Fibroblast of lung (primary cell): ENCODE measurements at places on chromosomes 11 and 22. TPM values are rescaled to one million over a fixed set of nuclear protein-coding genes. Genes with fewer than 3 reads are reported as not detected.

RFPL2 gene
- total RNA-seq: not detected in 2 replicates

RHOD gene
- 12.9 and 13.4 TPM in 2 replicates for total RNA-seq

KCNQ1 gene
- total RNA-seq: not detected in 2 replicates

CRACR2B gene
- 0.66 and 1.0 TPM in 2 replicates for total RNA-seq

DNA sequence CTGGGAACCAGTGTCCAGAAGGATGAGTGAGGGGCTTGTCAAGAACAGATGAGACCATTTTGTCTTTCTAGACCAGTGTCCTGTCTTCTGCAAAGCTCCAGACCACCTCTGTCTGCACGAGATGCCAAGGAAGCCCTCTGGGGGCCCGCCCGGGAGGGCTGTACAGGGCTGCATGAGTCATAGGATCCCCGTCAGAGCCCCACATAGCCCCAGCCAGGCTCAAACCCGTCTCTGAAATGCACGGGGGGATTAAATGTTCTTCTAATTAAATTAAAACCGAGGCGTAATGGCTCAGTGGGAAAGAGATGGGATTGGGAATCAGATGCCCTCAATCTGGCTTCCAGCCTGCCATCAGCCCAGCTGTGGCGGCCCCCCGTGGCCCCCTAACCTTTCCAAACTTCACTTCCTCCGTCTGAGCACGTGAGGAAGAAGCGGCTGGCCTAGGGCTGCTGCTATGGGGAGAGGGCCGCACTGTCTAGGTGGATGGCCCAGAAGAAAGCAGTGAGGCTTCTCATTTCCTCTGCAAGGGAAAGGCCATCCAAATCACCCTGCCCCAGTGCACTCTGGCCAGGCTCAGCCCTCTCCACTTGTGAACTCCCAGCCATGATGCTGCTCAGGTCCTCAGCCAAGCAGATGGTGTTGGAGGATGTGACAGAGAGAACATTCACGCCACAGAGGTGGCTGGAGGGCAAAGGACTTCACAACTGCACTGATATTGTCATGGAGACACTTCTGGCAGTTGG is 32.8 kb downstream of the KCNQ1OT1 start:
- no peak overlapping the region for H3K4me3 ChIP-seq
- no peaks in the 10 kb centered on the region for H3K36me3 ChIP-seq
- no peak for DNase-seq
- H3K27ac ChIP-seq: no peak overlapping the region

DNA sequence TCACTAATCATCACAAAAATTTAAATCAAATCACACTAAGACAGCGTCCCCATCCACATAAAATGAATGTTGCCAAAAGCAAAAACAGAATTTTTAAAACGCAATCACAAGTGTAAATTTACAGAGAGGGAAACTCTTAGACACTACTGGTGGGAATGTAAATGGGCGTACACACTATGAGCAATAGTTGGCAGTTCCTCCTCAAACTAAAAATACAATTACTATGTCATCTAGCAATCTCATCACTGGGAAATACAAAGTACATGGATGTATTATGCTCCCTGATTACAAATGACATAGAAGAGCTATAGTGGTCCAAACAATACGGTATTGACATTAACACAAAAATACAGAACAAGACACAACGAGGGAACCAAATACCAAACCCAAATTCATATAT is 8.7 kb upstream of the RGL4 start:
- peaks cover 4% of the 10 kb centered on the region for H3K4me1 ChIP-seq
- H3K27ac ChIP-seq: no peak overlapping the region
- H3K27me3 ChIP-seq: no peaks in the 10 kb centered on the region

DNA sequence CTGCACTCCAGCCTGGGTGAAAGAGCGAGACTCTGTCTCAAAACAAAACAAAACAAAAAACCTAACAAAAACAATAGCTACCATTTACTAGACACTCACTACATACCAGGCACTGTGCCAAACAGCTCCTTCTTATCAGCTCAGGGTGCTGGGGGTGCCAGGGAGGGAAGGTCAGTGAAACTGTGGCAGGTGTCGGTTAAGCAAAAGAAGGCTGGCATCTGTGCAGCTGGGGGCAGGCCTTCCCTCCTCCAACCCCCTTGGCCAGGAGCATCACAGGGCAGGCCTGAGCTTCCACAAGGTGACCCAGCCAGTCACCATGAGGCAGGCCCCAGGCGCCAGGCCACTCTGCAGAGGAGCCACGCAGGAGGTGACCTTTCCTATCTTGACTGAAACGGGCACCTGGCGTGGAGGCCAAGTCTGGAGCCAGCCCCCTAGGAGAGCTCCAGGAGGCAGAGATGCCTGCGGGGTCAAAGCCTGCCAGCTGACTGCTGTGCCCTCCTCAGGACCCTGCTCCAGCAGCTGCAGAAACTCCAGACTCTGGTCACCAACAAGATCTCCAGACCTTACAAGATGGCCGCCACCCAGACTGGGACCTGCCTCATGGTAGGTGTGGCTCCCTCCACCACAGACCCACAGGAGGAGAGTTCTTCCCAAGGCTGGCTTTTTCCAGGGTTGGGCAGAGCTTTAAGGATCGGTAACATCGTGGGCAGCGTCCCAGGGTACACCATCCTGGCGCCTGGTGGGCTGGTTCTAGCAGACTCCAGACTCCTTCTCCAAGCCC is 31.3 kb upstream of the DGKZ start:
- DNase-seq: no peak
- H3K4me1 ChIP-seq: no peaks in the 10 kb centered on the region
- H3K36me3 ChIP-seq: peaks cover 50% of the 10 kb centered on the region
- H3K27me3 ChIP-seq: no peaks in the 10 kb centered on the region

DNA sequence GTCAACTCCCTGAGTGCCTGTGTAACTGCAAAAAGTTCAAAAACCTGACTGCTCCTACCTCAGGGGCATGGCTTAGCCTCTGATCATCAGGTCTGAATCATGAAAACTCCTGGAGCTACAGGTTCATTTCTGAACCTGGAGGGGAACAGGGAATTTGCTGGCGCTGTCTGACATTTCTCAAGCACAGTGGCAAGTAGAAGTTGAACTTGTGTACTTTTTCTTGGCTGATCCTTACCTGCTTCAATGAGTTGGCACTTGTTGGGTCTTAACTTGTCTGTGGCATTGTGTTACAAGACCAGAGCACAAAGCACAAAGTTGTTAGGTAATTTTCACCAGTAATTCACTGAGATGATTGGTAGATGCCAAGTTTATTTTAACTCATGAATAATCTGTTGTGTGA is 3.3 kb downstream of the TMEM109 start:
- no peak for DNase-seq
- peaks cover 12% of the 10 kb centered on the region for H3K4me1 ChIP-seq
- peaks cover 12% of the 10 kb centered on the region for H3K36me3 ChIP-seq

DNA sequence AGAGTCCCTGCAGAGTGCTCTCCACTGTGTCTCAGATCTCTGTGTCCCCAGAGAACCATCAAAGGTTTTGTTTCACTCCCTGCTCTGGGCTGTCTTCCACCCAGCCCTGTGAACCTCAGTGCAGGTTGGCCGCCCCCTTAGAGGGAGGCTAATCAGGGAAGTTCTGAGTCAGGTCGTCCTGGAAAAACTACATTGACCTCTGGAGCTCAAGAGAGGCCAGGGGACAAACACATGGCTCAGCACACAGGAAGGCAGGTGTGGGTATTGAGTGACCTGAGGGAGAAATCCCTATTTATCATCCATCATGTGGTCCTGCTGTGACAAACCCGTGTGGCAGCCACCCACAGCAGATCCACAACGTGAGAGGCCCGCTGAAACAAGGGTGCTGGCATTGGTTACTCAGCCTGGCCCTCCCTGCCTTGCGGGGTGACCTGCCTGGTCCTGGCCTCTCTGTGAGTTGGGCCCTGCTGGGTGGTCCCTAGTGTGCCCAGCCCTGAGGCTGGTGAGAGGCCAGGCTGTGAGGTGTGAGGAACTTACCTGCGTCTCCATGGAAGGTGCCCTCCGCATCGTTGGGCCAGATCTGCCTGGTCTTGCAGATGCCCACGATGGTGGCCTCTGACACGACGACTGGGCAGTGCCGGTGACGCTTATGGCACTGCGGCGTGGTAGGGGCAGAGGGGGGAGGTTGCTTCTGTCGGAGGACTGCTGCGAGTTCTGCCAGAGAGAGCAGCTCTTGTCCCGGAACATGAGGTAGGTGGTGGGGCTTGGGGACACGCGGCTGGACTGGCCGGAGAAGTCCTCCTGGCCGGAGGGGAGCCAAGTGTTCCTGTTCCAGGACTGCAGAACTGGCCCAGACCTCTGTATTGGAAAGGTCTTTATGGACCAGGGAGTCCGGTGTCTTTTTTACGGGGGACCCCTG is 669 bp upstream of the BCR start:
- no peaks in the 10 kb centered on the region for H3K27me3 ChIP-seq
- H3K27ac ChIP-seq: no peak overlapping the region
- H3K36me3 ChIP-seq: no peaks in the 10 kb centered on the region
- no peak for DNase-seq
- peak overlapping the region; percentile 42 for H3K4me3 ChIP-seq
- peaks cover 9% of the 10 kb centered on the region for H3K4me1 ChIP-seq

DNA sequence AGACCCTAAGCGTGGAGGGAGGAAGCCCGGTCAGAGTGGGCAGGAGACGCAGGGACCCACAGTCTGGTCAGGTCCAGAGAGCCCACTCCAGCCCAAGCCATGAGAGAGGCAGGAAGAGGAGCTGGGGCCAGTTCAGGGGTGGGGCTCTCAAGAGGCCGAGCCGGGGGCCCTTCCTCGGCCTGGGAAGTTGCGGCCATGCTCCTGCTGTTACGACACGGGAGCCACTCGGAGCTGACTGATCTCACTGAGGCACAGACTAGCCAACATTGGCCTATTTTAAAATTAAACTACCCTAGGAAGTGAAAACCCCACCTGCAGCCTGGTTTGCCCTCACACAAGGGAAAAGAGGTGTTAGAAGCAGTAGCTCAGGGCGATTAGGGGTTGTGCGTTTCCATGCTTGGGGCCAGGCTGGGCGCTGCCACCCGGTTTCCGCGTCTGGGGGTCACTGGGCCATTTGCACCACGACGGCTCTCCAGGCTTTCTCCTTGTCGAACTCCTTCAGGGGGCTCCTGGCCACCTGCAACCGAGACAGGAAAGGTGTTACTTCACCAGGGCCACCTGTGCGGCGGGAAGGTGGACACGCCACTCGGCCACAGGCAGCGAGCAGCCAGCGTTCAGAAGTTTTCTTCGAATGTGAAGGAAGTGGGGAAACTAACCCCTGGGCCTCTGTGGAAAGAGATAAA is 3.2 kb upstream of the TTLL8 start:
- H3K27me3 ChIP-seq: no peaks in the 10 kb centered on the region
- no peak overlapping the region for H3K27ac ChIP-seq
- no peaks in the 10 kb centered on the region for H3K4me1 ChIP-seq
- no peaks in the 10 kb centered on the region for H3K36me3 ChIP-seq
- DNase-seq: no peak

- peak overlapping the region; percentile 11 for H3K27ac ChIP-seq
- no peak overlapping the region for H3K4me3 ChIP-seq
- H3K4me1 ChIP-seq: peaks cover 9% of the 10 kb centered on the region
- peak; percentile 75 for DNase-seq
- no peaks in the 10 kb centered on the region for H3K27me3 ChIP-seq
Observed at GRCh38 chr11:61327669-61328071, 5.2 kb downstream of the DDB1 start.

GRCh38 chr22:25147642-25147928 is 52.1 kb upstream of the CRYBB3 start:
- H3K4me1 ChIP-seq: no peaks in the 10 kb centered on the region
- H3K27me3 ChIP-seq: no peaks in the 10 kb centered on the region
- no peak for DNase-seq

DNA sequence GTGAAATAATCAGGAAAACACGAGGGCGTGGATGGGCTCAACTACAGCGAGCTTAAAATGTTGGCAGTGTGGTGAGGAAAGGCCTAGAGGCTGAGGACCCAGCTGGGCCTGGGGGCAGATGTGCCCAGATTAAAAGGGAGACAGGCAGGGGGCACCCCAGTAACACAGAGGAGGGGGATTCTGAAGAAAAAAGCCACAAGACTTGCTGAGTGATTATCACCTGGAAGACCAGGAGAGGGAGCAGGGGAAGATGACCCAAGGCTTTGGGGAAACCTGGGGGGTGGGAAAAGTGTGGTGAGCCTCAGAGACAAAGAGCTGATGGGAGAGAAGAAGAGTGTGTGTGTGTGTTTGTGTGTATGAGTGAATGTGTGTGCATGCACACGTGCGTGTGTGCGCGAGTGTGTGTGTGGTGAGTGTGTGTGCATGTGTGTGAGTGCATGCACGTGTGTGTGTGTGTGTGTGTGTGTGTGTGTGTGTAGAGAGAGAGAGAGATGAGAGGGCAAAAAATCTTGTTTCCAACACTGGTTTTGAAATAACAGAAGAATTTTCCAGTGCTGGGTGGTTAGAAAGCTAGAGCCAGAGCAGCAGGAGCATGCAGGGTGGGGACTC is 500.5 kb downstream of the BUD13 start:
- no peak overlapping the region for H3K27ac ChIP-seq
- DNase-seq: no peak
- no peaks in the 10 kb centered on the region for H3K4me1 ChIP-seq
- no peaks in the 10 kb centered on the region for H3K27me3 ChIP-seq

DNA sequence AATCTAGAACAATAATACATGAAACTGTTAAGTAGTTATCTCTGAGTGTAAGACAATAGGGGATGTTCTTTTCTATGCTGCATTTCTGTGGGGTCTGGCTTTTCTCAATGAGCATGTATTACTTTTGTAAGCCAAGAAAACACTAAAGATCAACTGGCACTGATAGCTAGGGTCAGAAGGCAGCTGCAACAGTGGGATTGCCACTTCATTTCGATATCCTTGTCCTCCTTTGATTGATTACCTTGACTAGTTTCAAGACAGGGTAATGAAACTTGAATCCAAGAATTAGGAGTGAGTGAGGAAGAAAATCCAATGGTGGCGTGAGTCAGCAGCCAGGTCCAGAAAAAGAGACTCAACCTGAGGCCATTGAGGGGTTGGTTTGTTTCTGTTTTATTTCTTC is 46.5 kb downstream of the FEZ1 start:
- no peak overlapping the region for H3K27ac ChIP-seq
- no peak for DNase-seq
- peaks cover 3% of the 10 kb centered on the region for H3K36me3 ChIP-seq
- H3K4me1 ChIP-seq: peaks cover 3% of the 10 kb centered on the region

DNA sequence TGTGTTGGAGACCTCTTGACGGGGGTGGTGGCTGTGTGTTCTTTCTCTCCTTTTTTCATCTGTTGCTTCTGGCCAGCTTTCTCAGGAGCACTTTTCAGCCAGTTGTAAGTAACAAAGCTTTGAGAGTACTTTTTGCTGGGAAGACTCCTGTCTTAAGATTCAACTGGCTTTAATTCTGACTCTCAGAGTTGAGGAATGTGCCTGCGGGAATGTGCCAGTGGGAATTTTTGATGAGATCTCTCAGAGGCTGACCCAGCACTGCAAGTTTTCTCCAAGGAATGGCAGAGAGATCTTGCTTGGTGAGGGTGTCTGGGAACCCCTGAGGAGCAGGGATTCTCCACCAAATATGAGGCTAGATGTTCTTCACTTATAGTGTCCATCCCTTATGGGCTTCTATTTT is 91.6 kb upstream of the OR9Q1 start:
- no peak overlapping the region for H3K4me3 ChIP-seq
- no peak for DNase-seq
- no peaks in the 10 kb centered on the region for H3K4me1 ChIP-seq
- no peaks in the 10 kb centered on the region for H3K36me3 ChIP-seq
- H3K27me3 ChIP-seq: no peaks in the 10 kb centered on the region
